ENCODE measurements at places on chromosomes 3 and 15.

- no peak for DNase-seq
These were observed 67.7 kb downstream of the MESD start for GRCh38 chr15:80921736-80922410.

DNA sequence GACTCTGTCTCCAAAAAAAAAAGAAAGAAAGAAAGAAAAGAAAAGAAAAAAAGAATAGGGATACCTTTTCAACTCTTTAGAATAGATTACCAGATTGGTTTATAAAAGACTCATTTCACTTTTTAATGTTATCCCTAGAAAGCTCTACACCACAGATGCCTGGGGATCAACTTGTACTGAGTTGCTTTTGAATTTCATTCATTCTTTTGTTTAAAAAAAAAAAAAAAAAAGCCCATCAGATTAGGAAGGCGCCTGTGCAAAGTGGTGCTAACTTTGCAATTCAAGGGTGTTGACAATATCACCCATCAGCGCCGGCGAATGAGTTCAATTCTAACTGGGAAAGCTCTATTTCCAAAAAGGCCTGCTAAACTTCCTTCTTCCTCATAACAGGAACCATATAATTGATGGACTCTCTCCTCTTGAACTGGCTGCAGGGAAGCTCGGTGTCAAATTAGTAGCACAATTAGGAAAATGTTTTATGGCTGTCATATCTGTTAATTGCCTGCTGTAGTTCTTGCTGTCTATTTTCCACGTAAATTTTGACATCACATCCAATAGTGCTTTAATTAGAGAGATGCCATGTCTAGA is 48.8 kb downstream of the CDCP1 start:
- no peak for DNase-seq

DNA sequence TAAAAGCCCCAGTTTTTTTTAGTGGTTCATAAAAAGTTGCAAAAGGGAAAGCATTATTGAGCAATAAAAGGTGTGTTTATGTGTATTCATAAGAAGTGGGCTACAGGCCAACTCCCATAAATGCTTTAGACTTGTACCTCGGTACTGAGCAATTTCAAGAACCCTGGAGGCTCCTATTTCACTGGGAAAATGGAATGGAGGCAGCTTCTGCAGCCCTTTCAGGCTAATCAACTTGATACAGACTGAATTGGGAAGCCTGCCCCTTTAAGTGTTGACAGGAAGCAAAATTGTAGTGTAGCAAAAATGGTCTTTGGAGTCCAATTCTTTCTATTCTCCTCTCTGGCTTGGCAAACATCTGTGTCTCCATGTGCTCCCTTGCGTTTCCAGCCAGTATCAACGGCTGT is 118.8 kb downstream of the ECT2 start:
- no peak for DNase-seq

- DNase-seq, result no peak
These were observed 171.2 kb downstream of the KCNMB2 start for GRCh38 chr3:178707311-178708031.

DNA sequence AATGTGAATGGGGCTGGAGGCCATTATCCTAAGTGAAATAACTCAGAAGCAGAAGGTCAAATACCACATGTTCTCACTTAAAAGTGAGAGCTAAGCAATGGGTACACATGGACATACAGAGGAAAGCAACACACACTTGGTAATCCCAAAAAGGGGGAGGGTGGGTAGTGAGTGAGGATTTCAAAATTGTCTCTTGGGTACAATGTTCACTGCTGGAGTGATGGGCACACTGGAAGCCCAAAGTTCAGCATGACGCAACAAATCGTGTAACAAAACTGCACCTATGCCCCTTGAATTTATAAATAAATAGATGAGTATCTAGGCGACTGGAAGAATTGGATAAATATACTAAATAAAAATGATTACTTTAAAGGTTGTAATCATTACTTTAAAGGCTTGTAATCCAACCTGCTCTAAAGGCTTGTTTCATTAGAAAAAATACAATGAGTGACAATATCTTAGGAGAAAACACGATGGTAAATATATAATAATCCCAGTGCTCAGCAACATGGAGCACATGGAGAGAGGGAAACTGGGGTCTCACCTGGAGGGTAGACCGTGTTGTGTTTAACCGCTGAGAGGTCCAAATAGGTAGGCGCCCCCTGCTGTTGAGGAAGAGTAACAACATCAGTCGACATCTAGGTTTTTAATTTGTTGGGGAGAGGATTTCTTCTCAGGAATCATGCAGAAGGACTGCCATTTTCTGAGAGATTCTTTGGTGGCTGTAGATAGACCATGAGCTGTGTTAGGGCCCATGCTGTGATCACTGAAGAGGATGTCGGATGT is 78.5 kb upstream of the ROBO1 start:
- DNase-seq, result no peak

DNA sequence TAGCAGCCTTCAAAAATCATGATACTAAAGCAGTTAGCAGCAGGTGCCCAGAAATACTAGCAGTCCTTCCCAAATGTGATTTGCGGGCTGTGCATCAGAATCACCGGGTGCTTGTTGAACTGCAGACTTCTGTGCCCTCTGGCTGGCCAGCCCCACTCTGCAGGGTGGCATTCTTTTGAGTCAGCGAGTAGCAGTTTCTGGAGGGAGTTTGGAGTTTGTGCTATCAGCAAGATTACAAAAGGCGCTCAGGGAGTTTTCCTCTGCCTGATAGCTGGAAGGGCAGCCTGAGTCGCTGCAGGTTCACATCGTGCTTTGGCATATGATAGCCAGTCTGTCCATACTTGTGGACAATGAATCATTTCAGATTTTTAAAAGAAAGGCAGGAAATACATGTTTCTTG is 57.6 kb downstream of the CLDN11 start:
- no peak for DNase-seq

DNA sequence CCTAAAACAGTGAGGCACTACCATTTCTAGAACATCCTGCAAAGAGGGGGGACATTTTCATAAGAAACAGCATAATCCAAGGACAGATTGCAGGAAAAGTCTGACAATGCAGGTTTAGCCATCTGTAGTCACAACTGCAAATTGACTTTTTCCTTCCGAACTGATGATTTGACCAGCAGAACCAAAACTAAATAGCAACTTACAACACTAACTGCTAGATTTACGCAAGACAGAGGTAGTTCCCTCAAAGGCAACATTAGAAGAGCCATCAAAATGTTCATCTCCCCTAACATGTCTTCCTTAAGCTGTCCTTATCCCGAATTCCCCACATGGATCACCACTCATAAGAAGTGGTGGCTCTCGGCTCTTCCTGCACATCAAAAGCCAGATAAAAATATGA is 129.6 kb downstream of the GADL1 start:
- DNase-seq, result no peak

GRCh38 chr3:61964566-61964965 is 403.2 kb downstream of the PTPRG start:
- no peak for DNase-seq

- DNase-seq, result no peak
These were observed 46.3 kb downstream of the LSM3 start for GRCh38 chr3:14224895-14225294.

DNA sequence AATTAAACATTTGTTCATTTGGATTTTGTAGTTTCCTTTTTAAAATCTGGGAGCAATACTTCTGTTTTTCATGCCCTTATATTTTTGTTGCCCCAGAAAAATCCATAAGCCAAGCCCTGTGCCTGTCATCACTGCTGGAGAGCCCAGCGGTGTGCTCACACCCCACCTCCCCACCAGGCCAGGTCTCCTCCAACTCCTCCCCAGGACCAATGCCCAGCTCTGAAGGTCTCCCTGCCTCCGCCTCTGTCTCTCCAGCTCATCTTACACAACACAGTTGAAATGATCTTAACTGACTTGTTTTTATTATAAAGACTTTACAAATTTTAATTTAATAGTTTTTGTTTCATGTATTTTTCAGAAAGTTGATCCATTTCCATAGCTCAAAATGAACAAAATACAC is 66.4 kb downstream of the RHCG start:
- no peak for DNase-seq

- DNase-seq, result no peak
These were observed 984 bp downstream of the RNU6-1 start for GRCh38 chr15:67838789-67839332.

DNA sequence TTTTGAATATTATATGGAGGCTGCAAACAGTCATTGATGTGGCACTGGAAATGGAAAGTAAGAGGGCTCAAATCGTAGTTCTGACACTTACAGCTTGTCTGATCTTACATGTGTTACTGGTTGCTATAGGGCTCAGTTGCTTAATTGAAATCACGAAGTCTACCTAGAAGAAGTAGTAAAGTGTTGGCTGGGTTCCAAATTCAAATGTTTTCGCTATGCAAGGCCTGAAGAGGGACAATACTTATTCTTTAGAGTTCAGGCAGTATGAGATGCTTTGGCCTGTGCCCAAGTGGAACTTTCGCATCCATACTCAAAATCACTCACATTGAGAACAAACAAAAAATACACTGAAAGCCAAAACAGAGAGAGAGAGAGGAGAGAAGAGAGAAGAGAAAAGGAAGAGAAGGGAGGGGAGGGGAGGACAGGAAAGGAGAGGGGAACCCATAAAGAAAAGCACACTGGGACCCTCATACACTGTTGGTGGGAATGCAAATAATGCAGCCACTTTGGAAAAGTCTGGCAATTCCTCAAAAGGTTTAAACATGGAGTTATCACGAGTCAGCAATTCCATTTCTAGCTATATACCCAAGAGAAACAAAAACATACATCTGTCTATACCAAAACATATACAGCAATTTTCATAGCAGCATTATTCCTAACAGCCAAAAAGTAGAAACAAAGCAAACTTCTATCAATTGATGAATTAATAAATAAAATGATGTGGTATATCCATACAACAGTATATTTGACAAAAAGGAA is 2.9 kb upstream of the FXR1 start:
- DNase-seq, result no peak

DNA sequence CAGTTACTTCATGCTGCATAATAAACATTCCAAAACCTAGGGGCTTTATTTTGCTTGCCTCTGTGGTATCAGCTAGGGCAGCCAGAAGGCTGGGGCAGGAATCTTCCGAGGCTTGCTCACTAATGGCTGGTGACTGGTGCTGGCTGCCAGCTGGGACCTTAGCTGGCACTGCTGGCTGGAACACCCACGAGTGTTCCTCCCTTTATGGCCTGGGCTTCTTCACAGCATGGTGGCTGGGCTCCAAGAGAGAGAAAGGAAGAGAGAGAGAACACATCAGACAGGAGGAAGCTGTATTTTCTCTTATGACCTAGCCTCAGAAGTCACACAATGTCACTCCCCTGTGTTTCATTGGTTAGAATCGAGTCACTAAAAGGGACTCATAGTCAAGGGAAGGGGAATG is 23.9 kb upstream of the CDCP1 start:
- DNase-seq, result no peak

- no peak for DNase-seq
These were observed at the start of gene PDZRN3 for GRCh38 chr3:73624821-73625665. Gene PDZRN3 (minus strand): TSS chr3:73624941.

DNA sequence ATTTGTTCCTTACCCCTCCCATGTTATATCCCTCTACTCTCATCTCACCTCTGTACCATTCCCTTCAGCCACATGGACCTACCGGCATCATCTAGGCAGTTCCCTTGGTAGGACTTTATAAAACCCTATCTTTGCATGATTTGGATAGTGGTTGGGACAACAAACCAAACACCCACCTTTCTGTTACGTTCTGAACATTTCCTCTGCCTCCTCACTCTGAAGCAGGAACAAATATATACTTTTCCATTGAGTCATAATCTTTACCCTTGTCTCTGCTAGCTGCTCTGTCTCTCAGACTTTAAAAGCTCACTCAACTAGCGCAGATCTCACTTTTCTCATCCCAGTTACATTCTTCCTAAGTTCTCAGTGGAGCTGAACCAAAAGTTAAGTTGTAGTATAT is 17.8 kb downstream of the UBXN7 start:
- no peak for DNase-seq

DNA sequence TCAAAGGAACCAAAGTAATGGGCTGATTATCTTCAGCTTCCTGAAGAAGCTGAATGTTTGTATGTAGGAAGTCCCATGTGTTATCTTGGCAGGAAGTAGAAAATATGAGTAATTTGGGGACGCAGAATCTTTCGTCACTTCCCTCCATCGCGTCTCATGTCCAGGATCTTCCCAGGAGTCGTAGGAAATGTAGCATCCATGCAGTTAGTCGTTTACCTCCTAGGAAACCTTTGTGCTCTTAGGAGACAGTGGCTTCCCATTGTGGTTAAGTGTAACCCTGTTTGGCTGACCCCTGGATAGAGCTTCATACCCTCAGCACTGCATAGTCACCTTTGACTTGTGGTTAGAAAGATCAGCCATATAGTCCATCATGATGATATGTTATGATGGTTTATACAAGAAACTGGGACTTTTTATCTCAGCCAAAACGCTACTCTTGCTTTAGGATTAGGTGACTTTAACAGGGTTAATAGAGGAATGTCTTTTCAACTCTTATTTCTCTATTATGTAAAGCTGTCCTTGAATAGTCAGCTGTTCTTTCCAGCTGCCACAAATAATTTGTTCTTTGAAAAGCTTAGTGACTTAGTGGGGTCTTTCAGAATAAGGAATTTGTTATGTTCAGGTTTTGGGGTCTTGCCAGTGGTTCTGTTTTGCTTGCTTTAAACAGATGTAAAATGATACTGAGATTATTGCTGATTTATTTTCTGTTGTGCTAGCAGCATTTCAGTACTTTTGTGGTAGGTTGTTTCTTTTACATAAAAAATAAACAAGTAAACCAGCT is 92.2 kb downstream of the KLHL25 start:
- no peak for DNase-seq

- no peak for DNase-seq
These were observed 73.8 kb downstream of the LIPC start for GRCh38 chr15:58505581-58505980.

DNA sequence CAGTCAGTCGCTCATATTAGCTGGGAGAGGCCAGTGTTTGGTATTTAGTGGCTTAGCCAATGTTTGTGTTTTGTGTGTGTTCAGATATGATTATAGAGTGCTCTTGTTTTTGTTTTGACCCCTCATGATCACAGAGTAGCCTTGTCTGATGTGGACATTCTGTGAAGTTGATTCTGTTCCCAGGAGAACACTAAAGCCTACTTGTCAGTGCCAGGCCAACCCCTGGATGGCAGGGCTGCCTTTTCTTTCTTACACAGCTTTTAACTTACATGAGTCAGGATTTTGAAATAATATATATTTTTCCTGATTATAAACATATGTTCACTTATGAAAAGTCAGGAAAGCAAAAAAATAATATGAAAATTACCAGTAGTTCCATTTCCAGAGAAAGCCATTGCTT is 11.9 kb downstream of the CFAP161 start:
- no peak for DNase-seq

GRCh38 chr15:95401587-95401986 is 928.9 kb upstream of the NR2F2 start:
- DNase-seq, result no peak
